ENCODE measurements at places on chromosomes 5 and 9. TPM values are rescaled to one million over a fixed set of nuclear protein-coding genes. Genes with fewer than 3 reads are reported as not detected.

Gene DELE1
- total RNA-seq = 34.3 TPM

Gene SEMA5A
- total RNA-seq = 40.0 TPM

Gene MRPS27
- total RNA-seq = 127 TPM

Gene GPX8
- 64.3 TPM for total RNA-seq

Gene OMD
- total RNA-seq = under 0.01 TPM

Gene UGT3A1
- not detected for total RNA-seq
